Upper lobe of left lung (tissue), 6 donors: ENCODE measurements at places on chromosomes 1 and 21. TPM values are rescaled to one million over a fixed set of nuclear protein-coding genes. Genes with fewer than 3 reads are reported as not detected.

DNA sequence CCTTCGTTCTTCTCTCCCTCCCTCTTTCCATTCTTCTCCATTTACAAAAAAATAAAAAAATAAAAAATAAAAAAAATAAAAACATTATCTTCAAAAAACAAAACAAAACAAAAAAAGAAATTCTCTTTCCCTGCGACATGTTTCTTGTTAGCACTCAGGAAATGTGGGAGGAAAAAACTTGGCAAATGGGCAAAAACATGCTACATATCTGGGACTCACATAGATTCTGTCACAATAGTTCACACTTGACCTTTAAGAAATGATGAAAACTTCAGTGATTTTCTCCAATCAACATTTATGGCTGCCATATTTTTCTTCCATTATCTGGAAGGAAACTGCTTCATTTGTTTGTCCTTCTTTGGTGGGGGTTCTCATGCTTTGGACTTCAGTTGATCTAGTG is 109.3 kb downstream of the PRKAB2 start:
- no peak overlapping the region for H3K27ac ChIP-seq
- no peaks in the 10 kb centered on the region for H3K36me3 ChIP-seq

NFASC gene
- 5.6 TPM for total RNA-seq

GRCh38 chr1:35931446-35932157 is 697 bp downstream of the AGO3 start:
- peak overlapping the region; percentile 99 for H3K27ac ChIP-seq
- no peaks in the 10 kb centered on the region for H3K36me3 ChIP-seq
- DNase-seq = peak; percentile 49
- H3K27me3 ChIP-seq = no peaks in the 10 kb centered on the region

DNA sequence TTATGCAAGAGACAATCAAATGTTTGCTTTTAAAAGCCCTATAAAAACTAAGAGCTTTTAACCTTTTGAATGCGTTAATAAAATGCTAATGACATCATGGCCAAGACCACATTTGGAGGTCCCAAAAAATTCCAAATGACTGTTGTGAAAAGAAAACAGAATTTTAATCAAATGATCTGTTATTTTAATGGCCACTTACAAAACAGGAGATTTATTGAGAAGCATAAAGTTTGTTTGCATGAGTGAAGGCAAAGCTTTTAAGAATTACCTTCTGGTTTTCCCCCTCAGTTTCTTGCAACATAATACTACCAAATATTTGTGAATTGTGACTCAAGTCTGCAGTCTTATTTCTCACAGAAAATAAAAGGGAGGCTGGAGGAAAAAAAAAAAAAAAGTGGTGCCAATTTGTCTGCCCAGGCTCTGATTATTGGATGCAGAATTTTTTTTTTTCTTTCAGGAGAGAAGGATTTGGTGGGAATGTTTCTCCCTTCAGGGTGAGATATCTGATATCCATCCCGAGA is 60.7 kb downstream of the GORAB start:
- no peaks in the 10 kb centered on the region for H3K27me3 ChIP-seq
- H3K36me3 ChIP-seq = no peaks in the 10 kb centered on the region
- no peak for DNase-seq
- no peak overlapping the region for H3K27ac ChIP-seq

- H3K36me3 ChIP-seq = no peaks in the 10 kb centered on the region
- H3K4me3 ChIP-seq = no peak overlapping the region
- H3K27me3 ChIP-seq = no peaks in the 10 kb centered on the region
- no peaks in the 10 kb centered on the region for H3K4me1 ChIP-seq
These were observed 11.4 kb upstream of the ZBTB21 start for GRCh38 chr21:42021371-42022090.

DNA sequence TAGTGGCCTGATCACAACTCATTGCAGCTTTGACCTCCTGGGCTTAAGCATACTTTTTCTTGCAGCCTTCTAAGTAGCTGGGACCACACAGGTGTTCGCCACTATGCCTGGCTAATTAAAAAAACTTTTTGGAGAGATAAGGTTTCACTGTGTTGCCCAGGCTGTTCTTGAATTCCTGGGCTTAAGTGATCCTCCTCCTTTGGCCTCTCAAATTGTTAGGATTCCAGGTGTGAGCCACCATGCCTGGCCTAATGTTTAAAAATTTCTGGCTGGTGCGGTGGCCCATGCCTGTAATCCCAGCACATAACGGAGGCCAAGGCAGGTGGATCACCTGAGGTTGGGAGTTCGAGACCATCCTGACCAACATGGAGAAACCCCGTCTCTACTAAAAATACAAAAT is 24.4 kb downstream of the YTHDF2 start:
- no peaks in the 10 kb centered on the region for H3K27me3 ChIP-seq
- H3K36me3 ChIP-seq = peaks cover 9% of the 10 kb centered on the region
- DNase-seq = no peak
- peaks cover 20% of the 10 kb centered on the region for H3K4me1 ChIP-seq

DNA sequence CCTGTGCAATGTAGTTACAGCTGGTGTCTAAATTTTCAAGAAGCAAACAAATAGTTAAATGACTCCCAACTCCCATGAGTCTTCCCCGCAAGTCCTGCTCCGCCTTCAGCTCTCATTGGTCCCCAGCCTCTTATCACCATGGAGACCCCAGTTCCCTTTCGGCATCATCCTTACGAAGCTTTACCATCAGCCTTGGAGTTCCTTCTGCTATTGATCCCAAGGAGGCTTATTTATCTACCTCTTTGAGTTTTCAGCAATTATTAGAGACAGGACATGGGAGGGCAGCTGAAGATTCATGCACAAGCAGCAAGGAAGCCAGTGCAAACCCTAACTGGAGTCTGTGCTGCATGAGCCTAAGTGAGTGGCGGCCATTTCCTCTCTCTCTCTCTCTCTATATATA is 12.3 kb downstream of the KCNA2 start:
- H3K4me3 ChIP-seq = no peak overlapping the region
- no peaks in the 10 kb centered on the region for H3K36me3 ChIP-seq
- no peaks in the 10 kb centered on the region for H3K27me3 ChIP-seq
- no peak overlapping the region for H3K27ac ChIP-seq
- H3K4me1 ChIP-seq = no peaks in the 10 kb centered on the region

DNAH14 gene
- 26.5 TPM for total RNA-seq

- no peaks in the 10 kb centered on the region for H3K4me1 ChIP-seq
- no peaks in the 10 kb centered on the region for H3K36me3 ChIP-seq
- no peak overlapping the region for H3K4me3 ChIP-seq
- H3K27ac ChIP-seq = no peak overlapping the region
- DNase-seq = no peak
These were observed 12.8 kb upstream of the PHC2 start for GRCh38 chr1:33443705-33444180.

GRCh38 chr1:186564582-186564981 is 103.7 kb upstream of the PDC start:
- no peak for DNase-seq
- H3K4me1 ChIP-seq = no peaks in the 10 kb centered on the region
- no peak overlapping the region for H3K27ac ChIP-seq
- no peaks in the 10 kb centered on the region for H3K36me3 ChIP-seq
- no peaks in the 10 kb centered on the region for H3K27me3 ChIP-seq

- H3K4me1 ChIP-seq = no peaks in the 10 kb centered on the region
- DNase-seq = no peak
- no peaks in the 10 kb centered on the region for H3K36me3 ChIP-seq
- no peak overlapping the region for H3K4me3 ChIP-seq
- no peak overlapping the region for H3K27ac ChIP-seq
- H3K27me3 ChIP-seq = no peaks in the 10 kb centered on the region
These were observed 40.1 kb upstream of the CXADR start for GRCh38 chr21:17472592-17473271.

GRCh38 chr1:19439464-19440171 is 45.7 kb downstream of the CAPZB start:
- H3K4me1 ChIP-seq = peaks cover 86% of the 10 kb centered on the region
- no peak overlapping the region for H3K4me3 ChIP-seq
- DNase-seq = no peak
- H3K27me3 ChIP-seq = no peaks in the 10 kb centered on the region

- H3K27ac ChIP-seq = no peak overlapping the region
- no peak for DNase-seq
- no peaks in the 10 kb centered on the region for H3K36me3 ChIP-seq
- no peaks in the 10 kb centered on the region for H3K27me3 ChIP-seq
These were observed 21.7 kb upstream of the IRF2BP2 start for GRCh38 chr1:234631721-234632125.

PADI3 gene
- total RNA-seq = not detected

- no peak overlapping the region for H3K27ac ChIP-seq
- H3K27me3 ChIP-seq = no peaks in the 10 kb centered on the region
- DNase-seq = no peak
- no peaks in the 10 kb centered on the region for H3K36me3 ChIP-seq
These were observed 524.0 kb downstream of the LRRIQ3 start for GRCh38 chr1:73673971-73674370.

DNA sequence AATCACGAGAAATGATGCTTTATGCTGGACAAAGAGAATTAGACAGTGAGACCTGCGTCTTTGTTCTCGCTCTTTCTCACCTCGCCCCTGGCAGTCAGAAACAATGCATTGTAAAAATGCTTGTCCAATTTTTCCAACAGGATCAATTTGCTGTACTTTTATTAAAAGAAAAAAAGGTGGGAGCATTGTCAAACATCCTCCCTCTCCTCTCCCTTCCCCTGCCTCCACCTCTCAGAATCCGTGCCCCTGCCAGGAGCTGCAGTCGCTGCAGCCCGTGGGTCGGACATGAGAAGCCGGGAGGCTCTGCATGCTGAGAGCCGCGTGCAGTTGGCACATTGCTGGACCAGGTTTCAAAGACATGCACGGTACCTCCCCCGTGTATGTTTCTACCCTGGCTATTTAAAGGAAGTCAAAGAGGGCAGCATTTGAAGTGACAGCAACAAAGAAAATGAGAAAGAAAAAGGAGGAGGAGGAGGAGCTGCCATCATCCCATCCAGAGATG is 161.0 kb upstream of the KAZN start:
- no peak overlapping the region for H3K4me3 ChIP-seq
- H3K36me3 ChIP-seq = no peaks in the 10 kb centered on the region
- no peak overlapping the region for H3K27ac ChIP-seq
- H3K4me1 ChIP-seq = no peaks in the 10 kb centered on the region
- DNase-seq = peak; percentile 27
- H3K27me3 ChIP-seq = no peaks in the 10 kb centered on the region

DIO1 gene
- not detected for total RNA-seq
